Inflammatory macrophage treated with lipopolysaccharide for 4 hours (primary cell): ENCODE measurements at places on chromosomes 6 and 20.
A peak's percentile ranks its signal among the peaks of the same experiment; 100 is the strongest.

- no peak for DNase-seq
Measured at GRCh38 chr6:71459162-71459561, 170.6 kb downstream of the OGFRL1 start.

DNA sequence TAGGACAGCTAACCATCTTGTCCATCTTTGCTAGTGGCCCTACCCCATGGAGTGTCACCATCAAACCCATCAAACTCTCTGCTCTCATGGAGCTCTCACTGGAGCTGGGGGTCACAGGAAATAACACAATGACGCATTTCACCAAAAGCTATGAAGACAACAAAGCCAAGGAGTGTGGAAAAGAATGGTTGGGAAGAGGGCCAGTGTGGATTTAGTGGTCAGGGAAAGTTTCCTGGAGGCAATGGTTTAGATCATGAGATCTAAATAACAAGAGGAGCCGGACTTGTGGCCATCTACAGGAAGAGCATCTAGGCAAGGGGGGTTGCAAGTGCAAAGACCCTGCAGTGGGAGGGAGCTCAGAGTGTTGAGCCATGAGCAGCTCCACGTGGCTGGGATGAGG lies 189.5 kb downstream of the BMP7 start:
- no peak for DNase-seq

- no peak for DNase-seq
Measured at GRCh38 chr6:16437095-16437494, 198.7 kb downstream of the GMPR start.

DNA sequence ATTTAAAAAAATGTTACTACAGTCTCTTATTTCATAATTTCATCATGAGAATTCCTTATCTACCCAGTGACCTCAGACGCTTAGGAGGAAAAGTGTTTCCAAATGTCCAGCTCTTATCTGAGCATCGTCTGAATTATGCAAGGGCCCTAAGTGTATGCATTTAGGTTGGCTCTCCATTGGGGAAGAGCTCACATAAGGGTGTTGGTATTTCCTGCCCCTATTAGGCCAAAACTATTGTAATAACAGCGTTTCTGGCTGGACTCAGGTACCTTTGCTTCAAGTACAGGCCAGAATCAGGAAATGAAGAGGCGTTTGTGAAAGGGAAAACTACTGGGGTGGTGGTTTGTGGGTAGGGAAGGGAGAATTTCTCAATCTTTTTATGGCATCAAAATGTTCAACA lies 40.4 kb upstream of the SGK1 start:
- DNase-seq = peak; percentile 75

DNA sequence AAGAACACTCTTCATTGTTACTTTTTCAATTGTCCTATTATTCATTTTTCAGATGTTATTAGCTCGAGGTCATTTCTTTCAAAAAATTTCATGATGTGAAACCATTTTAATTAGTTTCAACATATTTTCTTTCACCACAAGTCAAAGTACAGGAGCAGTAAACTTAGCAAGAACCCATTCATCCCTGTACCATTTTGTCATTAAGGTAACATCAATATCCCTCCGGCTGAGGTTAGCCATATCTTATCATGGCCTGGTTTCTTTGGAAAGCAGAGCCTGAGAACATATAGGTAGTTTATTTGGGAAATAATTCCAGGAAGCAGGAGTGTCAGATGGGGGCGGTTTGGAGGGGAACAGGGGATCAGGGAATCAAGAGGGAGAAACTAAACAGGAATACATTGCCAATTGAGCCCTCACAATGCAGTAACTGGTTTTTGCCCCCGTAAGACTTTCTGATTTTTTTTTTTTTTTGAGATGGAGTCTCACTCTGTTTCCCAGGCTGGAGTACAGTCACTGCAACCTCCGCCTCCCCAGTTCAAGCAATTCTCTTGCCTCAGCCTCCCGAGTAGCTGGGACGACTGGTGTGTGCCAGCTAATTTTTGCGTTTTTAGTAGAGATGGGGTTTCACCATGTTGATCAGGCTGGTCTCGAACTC lies 83.7 kb downstream of the MKKS start:
- DNase-seq = no peak

DNA sequence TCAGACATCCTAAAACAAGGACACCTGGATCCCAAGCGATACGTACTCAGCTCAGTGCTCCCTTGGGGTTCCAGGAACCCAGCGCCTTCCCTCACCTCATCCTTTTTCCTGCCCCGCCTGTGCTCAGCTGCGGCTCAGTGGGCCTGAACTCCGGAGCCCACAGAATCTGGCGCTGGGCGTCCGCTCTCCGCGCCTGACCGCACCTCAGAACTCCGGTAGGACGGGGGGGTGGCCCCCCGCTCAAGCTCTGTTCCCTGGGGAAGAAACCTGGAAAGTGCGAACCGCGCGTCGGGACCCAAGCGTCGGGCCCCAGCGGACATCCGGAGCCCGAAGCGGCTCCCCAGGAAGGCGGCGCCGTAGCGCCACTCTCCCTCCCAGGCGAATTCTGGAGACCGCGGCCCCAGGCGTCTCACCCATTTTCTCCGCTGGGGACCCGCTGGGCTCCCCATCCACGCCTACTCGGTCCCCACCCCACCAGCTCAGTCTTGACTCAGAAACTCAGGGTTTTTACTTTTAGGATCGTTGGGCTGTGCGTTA lies 336 bp upstream of the LY6G5C start:
- DNase-seq = peak; percentile 39
